A549 (cell line): ENCODE measurements at places on chromosomes 7 and 10.

- peak; percentile 28 for DNase-seq
Observed at GRCh38 chr10:74924251-74924963, 98.0 kb downstream of the KAT6B start.

- peak; percentile 92 for DNase-seq
Observed at GRCh38 chr10:113073549-113074189, 123.6 kb downstream of the TCF7L2 start.

- DNase-seq = no peak
Observed at GRCh38 chr7:91636129-91636724, 244.3 kb downstream of the MTERF1 start.

DNA sequence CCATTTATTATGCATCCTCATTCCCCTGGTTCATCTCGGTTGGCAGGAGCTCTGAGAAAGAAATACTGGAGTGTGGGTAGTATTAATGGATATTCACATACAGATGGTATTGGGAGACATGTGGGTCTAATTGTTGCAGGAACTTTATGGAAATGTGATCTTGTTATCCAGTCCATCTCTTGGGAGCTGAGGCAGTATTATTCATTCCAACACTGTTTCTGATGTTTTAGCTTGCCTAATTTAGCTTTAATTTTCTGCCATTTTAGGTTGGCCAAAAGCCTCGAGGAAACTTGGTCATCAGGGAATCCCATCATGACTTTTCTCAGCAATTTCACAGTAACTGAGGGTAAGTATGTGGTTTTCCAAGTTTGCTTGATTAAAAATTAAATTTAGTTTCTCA is 125.7 kb downstream of the ABCA13 start:
- DNase-seq = no peak

- no peak for DNase-seq
Observed at GRCh38 chr7:51706851-51707250, 390.2 kb upstream of the COBL start.
